ENCODE measurements at places on chromosomes 2 and 18.
A peak's percentile ranks its signal among the peaks of the same experiment; 100 is the strongest.

DNA sequence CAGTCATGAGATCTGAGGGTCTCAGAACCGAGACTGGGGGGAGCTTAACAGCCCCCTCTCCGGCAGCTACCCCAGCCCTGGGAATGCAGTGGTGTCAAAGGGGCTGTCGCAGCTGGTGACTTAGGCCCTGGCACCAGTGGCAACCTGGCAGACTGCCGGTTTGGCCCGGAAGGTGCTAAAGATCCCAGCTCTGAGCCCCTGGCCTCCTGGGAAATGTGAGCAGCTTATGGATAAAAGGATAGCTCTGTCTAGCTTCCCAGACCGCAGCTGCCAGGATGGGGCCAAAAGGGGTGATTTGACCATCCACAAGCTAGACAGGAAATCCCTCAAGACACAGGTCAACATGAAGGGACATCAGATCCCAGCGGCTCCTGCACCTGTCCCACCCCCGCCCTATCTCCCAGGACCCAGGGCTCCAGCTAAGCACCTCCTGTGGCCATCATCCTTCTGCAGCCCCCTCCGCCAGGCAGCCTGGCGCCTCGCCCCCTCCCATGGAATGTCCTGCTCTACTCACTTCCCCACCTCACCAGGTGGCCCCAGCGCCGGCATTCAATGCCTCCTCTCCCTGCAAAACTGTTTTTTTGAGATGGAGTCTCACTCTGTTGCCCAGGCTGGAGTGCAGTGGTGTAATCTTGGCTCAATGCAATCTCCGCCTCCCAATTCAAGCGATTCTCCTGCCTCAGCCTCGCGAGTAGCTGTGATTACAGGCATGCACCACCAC, 33.2 kb upstream of the EFHD1 start:
- DNase-seq, result no peak

DNA sequence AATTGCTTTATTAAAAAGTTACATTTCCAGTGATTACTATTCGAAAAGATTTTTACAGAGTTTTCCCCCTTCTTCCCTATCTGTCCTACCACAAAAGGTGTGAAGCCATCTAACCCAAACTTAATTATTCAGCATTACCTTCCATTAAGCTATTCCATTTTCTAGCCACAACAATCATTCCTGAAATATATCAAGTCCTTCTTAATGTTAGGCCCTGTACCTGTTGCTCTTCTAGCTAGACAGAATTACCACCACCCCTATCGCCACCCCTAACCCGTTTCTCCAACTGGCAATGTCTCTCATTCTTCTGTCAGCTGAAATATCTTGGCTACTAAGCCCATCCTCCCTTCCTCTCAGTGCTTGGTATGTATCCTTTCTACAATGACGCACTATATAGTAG, 13.9 kb downstream of the IWS1 start:
- no peak for DNase-seq

- peak; percentile 72 for DNase-seq
Observed at GRCh38 chr2:17813742-17814473, 2.4 kb upstream of the MSGN1 start.

DNA sequence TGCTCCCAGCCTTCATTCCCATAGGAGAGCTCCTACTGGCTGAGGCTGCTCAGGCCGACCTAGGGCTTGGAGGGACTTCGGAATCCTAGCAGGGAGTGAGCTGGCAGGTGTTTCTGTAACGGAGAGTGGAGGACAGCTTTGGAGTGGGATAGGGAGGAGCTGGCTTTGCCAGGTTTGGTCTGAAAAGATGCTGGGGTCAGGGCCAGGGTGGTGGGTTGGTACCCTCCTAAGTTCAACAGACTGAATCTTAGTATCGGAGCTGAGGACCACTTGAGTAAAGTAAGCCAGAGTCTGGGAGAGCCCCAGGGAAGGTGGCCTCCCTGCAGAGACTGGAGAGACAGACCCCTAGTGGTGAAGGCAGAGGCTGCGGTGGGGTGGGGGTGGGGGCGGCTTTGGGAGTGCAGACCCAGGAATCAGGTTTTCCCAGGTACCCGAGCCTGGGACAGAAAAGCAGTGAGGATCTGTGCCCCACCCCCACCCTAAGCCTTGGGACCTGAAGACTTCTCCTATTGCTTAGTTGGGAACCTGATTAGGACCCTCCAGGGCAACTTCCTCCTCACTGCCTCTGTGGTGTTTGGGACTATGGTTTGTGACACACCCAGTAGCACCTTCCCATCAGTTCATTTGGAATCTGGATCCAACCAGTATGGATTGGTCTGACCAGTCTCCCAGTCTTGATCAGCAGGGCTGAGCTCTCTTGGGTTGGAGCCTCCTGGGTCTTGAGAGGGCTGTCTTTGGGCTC, 3.0 kb downstream of the CNNM4 start:
- no peak for DNase-seq

GRCh38 chr2:198214114-198214596, 409.8 kb downstream of the PLCL1 start:
- DNase-seq, result peak; percentile 17

GRCh38 chr2:99545066-99545465, 55.2 kb upstream of the REV1 start:
- DNase-seq, result no peak

DNA sequence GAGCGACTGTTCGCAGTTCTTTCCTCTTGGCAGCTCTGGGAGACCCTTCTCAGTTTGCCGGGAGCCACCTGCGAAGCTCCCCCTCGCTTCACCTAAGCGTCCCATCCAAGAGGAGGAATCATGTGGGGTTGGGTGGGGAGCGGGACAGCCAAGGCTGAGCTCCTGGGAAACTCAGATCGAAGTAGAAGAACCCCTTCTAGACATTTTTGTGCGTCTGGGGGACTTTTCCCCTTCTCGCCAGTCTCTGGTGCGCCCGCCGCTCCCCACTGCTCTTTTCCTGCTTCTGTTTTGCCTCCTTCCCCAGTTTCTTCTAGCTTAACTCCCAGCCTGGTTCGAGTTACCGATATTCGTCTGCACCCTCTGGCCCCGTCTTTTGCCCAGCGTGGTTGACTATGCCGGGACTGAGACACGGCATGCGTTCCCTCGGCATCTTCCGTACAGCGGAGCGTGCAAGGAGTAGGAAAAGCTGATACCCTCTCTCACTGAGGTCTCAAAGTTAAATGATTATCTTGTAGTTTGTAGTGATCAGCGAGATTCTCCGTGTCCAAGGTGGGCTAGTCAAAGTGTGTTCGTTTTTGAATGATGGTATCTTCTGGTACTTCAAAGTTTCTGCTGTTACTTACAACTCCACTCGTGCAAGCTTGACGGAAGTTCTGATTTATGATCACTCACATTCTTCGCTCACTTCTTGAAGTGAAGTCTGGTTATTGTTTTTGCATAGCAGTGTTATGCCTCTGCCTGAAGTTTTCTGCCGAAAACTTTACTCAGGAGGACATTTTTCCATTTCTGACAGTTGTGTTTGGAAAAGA, 664 bp downstream of the CAMKMT start:
- peak; percentile 38 for DNase-seq

DNA sequence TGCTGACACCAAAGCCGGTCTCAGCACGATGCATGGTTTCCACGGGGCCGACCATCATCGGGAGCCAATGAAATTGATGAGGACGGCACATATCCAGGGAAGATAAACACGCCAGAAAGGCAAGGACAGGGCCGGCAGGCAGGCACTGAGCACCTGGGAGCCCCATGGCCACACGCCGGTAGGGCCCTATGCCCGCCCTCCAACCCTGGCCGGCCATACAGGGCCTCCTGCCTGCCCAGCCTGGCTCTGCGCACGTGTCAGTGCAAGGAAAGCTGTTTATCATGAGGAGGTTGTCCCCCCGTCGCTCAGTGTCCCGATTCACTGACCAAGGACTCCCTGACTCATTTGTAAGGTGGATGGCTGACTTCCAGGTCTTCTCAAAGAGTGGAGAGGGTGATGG, 237.5 kb downstream of the GLI2 start:
- DNase-seq, result no peak

GRCh38 chr2:217410681-217410960, 550.8 kb upstream of the TNP1 start:
- DNase-seq, result no peak

DNA sequence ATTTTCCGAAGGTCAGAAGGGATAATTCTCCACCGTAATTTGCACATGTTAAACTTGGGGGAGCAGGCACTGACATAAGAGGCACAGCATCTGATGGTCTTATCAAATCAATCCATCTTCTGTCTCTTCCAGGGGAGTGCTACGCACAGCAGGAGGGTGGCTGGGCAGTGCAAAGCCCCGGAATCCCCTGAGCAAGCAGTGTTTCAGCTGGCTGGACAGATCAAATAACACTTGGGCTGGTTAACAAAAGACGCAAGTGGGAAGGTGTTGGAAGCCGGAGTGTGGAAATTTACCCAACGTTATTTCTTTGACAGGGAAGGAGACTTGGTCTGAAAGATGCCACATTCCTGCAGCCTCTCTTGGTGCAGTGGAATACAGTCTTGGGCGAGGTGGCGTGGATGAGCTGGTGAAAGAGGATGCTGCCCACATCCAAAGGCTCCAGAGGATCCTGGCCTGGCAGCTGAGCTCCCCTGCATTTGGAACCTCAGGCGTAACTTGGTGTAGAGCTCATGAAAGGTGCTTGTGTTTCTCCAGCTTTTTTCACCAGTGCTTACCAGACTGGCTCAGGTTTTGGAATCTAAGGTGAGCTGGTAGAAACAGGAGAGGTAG, 103.0 kb downstream of the MAPK4 start:
- DNase-seq, result no peak

DNA sequence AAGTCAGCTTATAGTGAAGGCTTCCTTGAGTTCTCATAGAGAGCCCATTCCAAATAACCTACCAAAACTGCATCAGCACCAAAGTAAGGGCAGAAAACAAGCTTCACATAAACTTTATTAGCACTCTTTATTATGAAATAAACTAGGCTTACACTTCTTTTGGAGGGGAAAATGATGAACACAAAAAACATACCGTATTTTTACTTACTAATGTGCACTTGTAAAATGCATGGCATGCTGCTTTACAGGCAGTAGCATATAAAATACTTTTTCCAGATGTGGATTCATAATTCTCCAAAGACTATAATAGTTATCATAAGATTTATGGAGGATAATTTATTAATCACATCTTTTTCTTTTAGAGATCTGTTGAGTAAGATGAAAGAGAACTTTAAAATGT, 133.9 kb downstream of the OSR1 start:
- DNase-seq, result no peak

- no peak for DNase-seq
Observed at GRCh38 chr2:14348247-14348646, 284.3 kb upstream of the LRATD1 start.

DNA sequence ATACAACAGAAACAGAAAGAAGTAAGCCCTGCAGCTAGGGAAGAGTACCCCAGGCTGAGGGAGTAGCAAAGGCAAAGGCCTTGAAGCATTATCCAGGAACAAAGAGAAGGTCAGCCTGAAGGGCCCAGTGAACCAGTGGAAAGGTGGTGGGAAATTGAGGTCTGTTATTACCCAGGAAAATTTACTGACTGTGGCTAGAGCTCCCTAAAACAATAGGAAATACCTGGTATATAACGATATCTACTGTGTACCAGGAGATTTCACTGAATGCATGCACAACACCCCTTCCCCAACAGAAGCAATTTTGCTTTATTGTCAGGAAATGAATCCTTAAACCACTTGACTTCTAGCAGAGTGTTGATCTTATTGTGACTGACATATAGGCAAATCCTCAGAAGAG, 365.3 kb downstream of the ERBB4 start:
- DNase-seq, result no peak

GRCh38 chr2:202695166-202695565, 60.4 kb downstream of the FAM117B start:
- no peak for DNase-seq

DNA sequence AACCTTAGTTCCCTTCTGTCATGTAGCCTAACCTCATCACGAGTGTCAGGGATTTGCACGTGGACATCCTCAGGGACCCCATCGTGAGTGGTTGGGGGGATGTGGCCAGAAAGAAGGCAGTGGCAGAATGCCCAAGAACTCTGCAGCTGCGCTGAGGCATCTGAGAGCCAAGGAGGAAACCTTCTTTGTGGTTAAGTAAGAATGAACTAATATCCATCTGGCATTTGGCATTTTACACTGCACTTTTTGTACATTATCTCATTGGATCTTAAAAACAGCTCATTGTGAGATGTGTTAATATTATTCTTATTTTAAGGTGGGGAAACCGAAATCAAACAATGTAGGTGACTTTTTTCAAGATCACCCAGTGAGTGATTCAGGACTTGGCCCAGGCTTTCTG, 32.6 kb upstream of the APCDD1 start:
- DNase-seq, result no peak

GRCh38 chr2:44195714-44196113, 27.0 kb downstream of the PPM1B start:
- DNase-seq, result no peak

DNA sequence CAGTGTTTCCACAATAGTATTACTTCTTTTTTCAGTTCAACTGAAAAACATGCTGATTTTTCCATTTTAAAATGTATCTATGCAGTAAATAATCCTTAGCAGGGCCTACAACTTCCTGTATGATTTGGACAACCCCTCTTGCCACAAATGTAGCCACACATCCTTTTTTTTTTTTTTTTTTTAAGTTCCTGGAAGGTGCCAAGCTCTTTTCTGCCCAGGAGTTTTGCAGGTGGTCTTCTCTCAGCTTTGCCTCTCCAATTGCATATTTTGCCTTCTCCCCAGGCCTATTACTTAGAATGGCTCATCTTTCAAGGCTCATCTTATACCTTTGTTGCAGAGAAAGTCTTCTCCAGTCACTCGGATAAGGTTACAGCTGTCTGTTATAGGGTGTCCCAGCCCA, 11.6 kb downstream of the KLHL14 start:
- no peak for DNase-seq

GRCh38 chr2:32264422-32265105, at the start of gene NLRC4:
NLRC4 (minus strand) TSS chr2:32264886; CDS start chr2:32256775, 8,111 bp downstream.
- peak; percentile 93 for DNase-seq

- no peak for DNase-seq
Observed at GRCh38 chr18:30920351-30920750, 122.2 kb downstream of the DSC3 start.

GRCh38 chr2:174247474-174248186, 702 bp downstream of the OLA1 start:
- DNase-seq, result peak; percentile 24

DNA sequence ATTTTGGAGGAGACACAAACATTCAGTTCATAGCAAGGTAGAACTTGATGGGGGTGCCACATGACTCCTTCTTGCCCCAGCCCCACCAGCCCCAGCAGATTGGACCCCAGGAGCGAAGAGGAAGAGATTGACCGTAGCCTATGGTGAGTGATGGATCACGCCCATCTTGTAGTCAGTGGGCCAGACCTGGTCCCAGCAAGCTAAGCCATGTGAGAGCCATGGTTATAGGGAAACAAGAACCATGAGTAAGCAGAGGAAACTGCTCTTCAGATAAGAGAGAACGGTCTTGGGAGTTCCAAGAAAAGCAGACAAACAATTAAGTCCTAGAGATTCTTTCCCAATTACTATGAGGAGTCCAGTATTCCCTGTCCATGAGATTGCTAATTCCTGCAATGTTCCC, 4.6 kb upstream of the TCF4 start:
- no peak for DNase-seq

DNA sequence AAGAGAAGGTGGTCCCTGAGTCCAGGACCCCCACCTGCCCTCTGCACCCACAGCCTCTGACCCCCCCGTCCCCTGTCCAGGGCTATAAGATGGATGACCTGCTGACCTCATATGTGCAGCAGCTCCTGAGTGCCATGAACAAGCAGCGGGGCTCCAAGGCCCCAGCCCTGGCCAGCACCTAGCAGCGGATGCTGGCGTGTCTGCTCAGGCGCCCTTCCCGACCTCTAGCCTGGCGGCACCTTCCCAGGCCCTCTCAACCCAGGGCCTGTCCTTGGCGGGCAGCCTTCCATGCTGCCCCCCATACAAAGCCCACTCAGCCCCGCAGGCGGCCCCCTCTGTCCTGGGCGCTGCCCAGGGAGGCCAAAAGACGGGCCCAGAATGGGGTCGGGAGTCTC, 8.7 kb upstream of the GPR17 start:
- DNase-seq, result no peak
